T1000 (cell line): ENCODE measurements at places on chromosomes 1 and 21.

DNA sequence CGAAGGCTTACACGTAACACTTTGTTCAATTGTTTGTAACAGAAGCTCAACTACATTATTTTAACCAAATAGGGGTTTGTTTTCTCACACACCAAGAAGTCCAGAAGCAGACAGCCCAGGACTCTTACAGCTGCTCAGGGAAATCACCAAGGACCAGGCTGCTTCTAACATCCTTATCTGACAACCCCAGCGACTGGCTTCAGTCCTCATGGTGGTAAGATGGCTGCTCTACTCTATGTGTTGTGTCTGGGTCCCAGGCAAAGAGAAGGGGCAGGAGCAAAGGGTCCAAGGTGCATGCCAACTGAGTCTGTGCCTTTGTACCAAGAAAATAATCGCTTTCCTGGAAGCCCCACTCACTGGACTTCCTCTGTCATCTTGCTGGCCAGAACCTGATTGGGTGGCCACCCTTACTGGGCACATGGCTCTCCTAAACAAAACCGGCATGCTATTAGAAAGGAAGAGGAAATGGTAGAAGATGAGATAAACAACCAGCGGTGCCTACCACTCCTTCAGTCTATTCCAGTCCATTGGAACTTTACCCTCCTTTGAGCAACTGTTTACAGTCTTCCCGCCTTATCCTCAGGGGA is 34.1 kb upstream of the LRRC8D start:
- no peak for DNase-seq

- no peak for DNase-seq
Observed at GRCh38 chr1:79726321-79726720, 719.8 kb upstream of the ADGRL4 start.

DNA sequence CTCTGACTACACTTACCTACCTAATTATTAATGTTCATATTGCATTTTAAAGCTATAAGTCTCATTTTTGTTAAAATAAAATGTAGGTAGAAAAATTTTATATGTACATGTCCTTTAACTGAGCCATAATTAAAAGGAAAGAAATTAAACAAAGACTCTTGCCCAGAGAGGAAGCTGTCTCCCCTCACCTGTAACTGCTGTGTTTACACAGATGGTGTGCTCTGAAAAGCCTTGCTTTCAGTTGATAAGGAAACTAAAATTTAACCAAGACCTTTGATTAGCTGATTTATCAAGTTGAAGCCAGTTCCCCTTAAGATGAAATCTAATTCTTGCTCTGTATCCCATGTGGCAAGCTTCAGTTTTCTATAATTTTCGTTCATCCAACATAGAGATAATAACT is 213.5 kb downstream of the LYPLAL1 start:
- no peak for DNase-seq

DNA sequence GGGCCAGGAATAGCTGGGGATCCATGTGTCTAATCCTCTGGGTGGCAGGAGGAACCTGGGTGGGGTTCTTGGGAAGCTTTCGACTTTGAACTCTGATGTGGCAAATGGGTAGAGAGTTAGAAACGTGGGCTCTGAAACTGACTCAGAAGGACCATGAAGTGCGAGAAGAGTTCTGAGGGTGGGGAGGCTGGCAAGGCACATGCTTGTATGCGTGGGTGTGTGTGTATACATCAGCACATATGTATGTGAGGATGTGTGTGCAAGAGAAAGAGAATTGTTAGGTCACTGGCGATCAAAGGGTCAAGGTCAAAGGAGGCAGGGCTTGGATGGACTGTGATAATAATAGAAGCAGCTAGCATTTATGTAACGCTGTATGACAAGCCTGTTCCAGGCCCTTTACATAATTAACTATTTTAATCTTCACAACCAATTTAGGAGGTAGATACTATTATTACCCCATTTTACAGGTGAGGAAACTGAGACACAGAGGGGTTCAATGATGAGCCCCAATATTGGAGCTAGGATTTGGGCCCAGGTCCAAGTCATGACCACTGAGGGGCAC is 84.5 kb upstream of the POU3F1 start:
- no peak for DNase-seq

DNA sequence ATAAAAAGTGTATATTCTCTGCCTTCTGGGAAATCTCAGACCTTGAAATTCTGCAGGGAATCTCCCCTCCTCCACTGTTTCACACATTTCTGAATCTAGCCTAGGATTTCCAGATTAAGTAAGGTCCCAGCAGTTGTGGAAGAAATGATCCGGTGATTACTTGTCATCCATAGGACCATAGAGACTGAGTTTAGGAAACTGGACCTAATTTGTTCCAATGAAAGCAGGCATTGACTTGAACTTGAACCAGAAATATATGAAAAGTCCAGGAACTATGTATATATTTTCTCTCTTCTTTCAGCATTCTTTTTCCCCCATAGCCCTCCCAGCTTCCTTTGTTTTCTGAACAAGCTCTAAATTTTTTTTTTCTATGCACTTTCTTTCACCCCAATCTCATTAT is 149.5 kb upstream of the SPAG17 start:
- no peak for DNase-seq

DNA sequence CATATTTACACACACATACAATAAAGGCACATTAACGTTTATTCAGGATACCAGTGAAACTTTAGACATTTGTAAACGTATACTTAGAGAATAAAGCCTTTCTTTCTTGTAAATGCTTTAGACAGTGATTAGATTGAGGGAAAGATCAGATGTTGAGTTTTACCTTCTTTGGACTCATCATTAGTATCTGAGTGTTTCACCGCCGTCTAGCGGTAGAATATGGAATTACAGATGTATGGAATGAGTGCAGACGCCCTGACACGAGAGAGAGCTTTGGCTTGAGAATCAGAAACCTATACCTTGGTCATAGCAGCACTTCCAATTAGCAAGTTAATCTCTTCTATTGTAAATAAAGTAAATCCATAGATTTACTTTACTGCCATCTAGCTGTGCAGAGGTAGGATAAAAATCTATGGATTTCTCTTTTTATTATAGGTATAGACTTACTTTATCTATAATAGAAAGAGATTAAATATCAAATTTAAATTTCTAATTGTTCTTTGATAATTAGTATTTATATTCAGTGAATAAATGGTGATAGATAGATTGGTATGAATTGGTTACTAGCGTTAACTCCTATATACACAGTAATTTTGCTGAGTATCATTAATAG is 12.6 kb downstream of the FLG2 start:
- DNase-seq = no peak

DNA sequence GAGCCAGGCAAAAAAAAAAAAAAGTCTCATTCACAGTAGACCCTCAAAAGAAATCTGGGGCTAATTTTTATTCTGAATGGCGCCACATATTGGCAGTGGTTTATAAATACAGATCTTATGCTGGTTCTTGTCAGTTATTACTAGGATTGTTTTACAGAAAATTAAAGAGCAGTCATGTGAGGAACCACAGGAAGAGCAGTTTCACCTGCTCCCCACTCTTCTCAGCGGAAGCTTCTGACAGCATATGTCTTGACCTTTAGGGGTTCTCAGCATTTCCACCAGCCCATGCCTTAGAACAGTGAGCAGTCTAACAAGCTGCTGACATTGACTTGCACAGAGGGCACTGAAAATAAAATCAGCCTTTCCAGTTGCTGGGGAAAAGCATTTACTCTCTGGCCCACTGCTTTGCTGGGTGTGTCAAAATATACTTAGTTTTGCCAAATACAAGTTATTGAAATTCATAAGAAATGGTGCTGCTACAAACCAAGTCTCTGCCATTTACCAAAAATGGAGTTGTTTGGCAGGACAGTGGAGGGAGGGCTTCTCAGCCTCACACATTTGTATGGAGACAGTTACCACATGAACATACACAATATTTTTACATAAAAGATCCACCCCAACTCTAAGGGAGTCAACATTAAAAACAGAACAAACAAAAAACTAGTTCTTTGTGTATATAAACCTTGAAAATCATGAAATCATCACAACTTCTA is 144.2 kb downstream of the SYT2 start:
- no peak for DNase-seq

- no peak for DNase-seq
Observed at GRCh38 chr1:39898648-39899603, 2.8 kb downstream of the MYCL start.

GRCh38 chr1:1197551-1198422 is 8.6 kb downstream of the TNFRSF18 start:
- no peak for DNase-seq

DNA sequence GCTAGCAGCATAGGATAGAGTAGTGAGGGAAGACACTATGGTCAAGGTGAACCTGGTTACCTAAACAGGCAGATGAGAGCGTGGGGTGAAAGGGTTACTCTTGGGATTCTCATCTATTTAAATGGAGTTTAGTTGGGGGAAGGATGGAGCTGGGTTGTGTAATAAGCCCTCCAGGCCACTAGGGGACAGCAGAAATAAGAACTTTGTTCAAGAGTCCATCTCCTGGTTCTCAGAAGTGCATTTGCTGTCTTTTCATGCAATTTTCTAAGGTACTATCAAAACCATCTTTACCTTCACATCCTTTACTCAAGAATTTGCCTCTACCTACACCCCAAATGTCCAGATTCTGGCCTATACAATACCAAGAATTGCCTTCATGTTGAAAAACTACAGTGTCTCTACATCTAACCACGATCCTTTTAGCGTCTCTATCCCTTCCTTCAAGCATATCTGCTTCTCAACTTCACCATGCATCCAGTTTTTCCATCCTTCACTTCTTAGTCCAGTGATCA is 28.0 kb downstream of the SLAMF1 start:
- DNase-seq = no peak

DNA sequence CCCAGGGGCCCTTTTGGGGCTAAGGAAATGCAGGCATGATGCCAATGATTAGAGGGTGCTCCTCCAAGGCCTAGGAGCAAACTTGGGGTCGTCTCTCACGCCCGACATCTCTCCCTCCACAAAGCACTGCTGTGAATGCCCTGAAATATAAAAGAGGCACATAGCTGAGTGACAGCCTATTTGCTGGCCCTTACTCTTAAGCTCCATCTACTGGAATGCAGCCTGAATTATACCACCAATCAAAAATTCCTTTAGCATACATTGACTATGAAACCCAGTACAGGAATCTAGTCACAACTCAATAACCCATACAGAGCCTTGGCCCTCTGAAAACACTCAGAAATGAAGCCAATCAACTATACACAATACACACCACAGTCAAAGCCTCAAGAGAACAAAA is 105.5 kb downstream of the LRIG2 start:
- no peak for DNase-seq
